ENCODE measurements at places on chromosomes 12 and 14.

GRCh38 chr12:13425766-13426165, 229.2 kb downstream of the EMP1 start:
- DNase-seq, result no peak

DNA sequence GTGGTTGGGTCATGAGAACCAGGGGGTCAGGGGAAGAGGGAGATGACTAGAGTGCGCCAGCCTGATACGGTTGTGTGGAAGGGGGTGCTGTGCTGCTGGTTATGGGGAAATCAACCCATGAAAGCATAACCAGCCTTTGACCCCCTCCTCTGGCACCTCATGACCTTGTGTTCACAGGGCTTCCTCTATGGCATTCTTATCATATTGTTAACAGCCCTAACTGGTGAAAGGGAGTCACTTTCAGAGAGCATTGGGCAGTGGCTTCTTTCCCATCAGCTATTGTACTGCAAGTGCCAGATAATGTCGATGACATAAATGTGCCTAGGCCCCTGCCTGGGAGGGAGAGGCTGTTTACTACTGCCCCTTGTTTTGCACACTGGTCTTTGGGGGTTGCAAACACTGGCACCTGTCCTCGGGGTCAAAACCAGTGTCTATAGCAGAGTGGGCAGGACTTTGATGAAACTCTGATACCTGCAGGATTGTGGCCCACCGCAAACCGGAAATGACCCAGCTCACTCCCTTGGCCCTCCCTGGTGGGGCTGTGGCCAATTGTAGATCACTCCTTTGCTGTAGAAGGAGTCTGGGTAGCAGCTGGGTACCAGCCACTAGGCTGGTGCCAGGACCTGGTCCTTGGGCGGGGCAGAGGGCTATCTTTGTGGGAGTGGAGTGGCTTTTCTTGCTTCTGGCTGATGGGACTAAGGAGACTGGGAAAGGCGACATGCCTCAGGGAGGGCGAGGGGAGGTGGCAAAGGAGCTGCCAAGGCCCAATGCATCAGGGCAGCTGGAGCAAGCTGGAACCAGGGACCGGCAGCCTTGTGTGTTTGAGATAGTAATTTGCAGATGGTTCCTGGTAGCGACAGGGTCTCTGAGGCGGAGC, 634 bp upstream of the TMEM63C start:
- DNase-seq, result no peak

DNA sequence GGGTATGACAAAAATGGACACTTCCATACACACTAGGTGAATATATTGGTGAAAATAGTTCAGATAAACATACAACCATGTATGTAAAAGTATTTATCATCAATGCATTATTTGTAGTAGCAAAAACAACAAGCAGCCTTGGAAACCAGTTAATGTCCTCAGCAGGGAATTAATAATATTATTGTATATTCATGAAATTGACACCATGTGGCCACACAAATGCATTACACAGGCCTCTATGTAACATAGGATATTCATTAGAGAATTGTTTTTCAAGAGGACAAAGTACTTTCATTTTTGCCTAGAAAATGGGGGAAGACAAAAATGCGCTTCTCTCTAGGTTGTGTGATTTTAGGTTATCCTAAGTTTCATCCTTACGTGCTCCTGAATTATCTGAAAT, 24.3 kb downstream of the SPRING1 start:
- no peak for DNase-seq

DNA sequence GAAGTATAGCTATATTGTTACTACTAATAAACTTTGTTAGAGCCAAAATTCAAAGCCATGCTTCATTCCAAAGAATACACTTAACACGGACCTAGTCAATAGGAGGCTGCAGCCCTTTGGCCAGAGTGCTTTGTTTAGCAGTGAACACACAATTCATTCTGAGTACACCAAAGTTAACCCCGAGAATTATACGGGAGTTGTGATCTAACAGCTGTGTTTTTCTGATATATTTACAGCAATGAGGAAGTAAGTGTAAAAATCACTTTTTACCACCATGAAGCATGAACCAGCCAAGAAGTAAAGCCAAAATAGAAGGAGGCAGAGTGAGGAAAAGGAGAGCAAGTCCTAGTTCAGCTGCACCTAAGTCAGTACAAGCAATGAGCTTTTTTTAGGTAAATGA, 156.8 kb upstream of the PDE3A start:
- no peak for DNase-seq

DNA sequence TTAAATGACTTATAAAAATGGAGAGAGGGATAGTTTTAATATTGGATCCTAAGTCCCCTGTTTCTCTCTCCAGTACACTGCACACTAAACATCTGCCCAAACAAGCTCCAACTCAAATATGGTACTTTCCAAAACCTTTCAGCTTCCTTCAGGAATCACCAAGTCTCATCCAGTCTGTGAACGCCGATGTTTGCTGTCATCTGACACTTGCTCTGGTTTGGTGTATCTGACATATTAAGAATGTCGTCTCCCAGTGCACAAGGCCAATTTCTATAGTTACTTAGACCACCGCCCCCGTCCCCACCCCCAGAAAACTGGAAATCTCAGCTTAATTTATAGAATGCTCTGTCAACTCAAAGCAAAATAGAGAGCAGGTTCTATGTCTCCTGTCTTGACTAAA, 5.0 kb upstream of the MGP start:
- DNase-seq, result no peak

GRCh38 chr12:116490471-116490870, 68.7 kb upstream of the MAP1LC3B2 start:
- no peak for DNase-seq
